ENCODE measurements at places on chromosomes 13 and 19.

DNA sequence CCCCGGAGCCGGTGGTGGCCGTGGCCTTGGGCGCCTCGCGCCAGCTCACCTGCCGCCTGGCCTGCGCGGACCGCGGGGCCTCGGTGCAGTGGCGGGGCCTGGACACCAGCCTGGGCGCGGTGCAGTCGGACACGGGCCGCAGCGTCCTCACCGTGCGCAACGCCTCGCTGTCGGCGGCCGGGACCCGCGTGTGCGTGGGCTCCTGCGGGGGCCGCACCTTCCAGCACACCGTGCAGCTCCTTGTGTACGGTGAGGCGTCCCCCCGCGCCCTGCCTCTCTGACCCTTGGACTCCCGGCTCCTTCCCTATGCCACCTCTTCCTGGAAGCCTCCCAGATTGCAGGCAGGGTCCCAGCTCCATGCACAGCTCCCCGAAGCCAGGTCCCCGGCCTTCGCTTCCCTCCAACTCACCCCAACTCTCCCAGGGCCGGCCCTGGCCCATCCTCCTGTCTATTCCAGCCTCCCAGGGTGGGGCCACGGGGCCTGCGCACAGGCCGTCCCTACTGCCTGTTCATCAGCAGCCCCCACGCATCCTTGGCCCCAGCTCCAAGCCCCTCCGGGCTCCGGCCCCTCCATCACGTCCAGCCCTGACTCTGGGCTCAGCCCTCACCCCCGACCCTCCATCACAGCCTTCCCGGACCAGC, 1.7 kb downstream of the MADCAM1 start:
- no peak for DNase-seq

GRCh38 chr13:75458696-75459422, 23.1 kb downstream of the TBC1D4 start:
- no peak for DNase-seq

GRCh38 chr19:58394821-58395219, 636 bp upstream of the RNF225 start:
- DNase-seq: no peak

GRCh38 chr19:19447536-19448237, 42.2 kb downstream of the GATAD2A start:
- DNase-seq: peak; percentile 5

GRCh38 chr19:20078581-20079031, 806 bp downstream of the ZNF90 start:
- no peak for DNase-seq

GRCh38 chr19:13974073-13974472, 21.8 kb downstream of the DCAF15 start:
- no peak for DNase-seq

- no peak for DNase-seq
Measured at GRCh38 chr13:110154410-110154933, 152.5 kb downstream of the COL4A1 start.

- no peak for DNase-seq
Measured at GRCh38 chr13:35888981-35889380, 242.2 kb downstream of the DCLK1 start.

DNA sequence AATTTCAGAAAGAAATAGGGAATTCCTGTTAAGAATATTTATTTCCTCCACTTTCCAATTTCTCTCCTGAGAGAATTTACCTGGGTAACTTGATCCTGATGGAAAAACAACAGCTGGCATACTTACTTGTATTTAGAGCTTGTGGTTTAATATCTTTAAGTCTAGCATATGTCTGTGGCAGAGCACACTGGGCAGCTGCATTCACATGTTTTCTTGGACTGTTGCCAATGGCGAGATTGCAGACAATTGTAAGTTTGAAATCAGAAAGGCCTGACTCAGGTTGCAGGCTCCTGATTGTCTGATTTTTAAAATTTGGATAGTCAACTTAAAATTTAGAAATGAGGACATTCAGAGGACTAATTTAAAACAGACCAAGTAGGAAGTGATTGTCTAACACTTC, 66.9 kb downstream of the NHLRC3 start:
- DNase-seq: no peak

- DNase-seq: no peak
Measured at GRCh38 chr19:38993271-38993670, 17.7 kb upstream of the FBXO17 start.

DNA sequence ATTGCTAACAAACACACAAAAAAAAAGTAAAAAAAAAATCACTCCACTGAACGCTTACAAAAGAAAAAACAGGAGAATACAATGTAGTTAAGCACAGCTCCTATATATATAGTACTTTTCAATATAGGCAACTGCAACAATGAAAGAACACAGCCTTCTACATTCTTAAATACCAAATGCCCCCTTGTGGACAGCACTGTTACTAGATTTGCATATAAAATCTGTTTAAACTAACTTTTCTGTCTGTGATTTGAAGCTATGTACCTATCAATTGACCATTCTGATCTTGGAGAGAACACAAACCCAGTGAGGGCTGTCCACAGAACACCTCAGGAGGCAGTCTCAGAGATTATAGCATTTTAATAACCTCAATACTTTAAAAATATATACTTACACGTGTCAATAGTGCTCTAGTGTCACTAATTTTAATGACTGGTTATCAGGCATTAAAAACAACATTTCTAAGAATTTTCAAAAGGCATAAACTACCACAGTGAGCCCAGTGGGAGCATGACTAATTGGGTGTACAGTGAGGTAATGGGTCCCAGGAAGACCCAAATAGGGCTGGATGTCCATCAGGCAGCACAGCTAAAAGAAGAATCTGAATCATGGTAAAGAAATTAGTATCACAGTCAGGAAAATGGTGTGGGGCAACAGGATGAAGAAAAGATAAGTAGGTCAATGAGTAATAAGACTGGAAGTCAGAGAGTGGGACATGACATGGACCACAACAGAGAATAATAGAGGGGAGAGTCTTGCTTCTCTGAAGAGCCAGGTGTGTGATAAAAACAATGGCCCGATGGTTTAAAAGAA, 22.2 kb downstream of the CCDC169 start:
- no peak for DNase-seq

DNA sequence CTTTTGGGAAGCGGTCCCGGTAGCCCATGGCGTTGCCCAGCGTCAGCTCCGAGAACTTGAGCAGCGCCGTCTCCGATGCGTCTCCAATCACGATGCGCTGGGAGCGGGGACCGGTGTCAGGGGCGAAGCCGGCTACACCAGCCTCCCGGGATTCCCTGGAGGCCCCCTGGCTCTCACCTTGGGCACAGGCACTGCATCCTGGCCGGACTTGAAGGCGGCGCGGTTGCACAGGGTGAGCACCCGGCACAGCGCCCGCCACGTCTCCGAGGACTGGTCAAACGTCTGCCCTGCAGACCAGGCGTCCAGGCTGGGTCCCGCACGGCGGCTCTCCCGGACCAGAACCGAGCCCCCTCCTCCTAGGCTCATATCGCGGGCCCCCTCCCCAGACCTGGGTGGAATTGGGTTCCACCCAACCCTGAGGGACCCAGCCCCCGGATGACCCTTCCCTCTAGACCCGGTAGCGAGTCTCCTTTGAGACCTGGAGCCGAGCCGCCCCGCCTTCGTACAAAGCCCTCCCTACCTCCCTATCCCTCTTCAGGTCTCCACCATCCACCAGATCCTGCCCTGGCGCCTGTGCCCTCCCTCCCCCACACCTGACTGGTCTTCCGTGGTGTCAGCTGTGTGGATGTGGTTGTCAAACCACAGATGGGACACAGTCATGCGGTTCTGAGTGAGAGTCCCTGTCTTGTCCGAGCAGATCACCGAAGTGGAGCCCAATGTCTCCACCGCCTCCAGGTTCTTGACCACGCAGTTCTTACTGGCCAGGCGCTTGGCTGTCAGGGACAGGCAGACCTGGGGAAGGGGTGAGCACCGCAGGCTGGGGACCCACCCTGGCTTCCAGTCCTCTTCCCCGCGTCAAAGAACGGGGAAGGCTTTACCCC, 4.8 kb downstream of the ATP4A start:
- DNase-seq: no peak

- no peak for DNase-seq
Measured at GRCh38 chr19:57887195-57887941, 1.5 kb downstream of the ZNF814 start.

GRCh38 chr19:11337080-11337479, 2.4 kb downstream of the RAB3D start:
- no peak for DNase-seq

DNA sequence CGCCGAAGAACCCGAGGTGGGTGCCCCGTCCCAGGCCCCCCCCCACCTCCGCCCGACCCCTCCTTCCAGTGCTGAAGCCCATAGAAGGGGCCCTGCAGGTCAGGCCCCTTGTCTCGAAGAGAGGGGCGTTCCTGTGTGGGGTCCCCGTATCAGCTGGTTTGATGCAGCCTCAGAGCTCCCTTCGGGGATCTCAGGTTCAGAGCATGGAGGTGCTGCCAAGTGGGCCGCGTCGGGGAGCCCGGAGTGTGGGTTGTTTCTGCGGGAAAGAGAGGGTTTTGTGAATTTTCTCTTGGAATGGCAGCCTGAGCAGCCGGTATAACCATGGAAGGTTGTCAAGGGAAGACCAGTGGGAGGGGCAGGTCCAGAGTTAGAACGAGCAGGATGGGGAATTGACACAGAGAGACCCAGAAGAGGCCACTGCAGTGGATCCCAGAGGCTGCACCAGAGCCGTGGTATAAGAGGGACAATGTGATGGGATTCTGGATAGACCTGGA, 384 bp downstream of the TRAPPC2B start:
- no peak for DNase-seq

DNA sequence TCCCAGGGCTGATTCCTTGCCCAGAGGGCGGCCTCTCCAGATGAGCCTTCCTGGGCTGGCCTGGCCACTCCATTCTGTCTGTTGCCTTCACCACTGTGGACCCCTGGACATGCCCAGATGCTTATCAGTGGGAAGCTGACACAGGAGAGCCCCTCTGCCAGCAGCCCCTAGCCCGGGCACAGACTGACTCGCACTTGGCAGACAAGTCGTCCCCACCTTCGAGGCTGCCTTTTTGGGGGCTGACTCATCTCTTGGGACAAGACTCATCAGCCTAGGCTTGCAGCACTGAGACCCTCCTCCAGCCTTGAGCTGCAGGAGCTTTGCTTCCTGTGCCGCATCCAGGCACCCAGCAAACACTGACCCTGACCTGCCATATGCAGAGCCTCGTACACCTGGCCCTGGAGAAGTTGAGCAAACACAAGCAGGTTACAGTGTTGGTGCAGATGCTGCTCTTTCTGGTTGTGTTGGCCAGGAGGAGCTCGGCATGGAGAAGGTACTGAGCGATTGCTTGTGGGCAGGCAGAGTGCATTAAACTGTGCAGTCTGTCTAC, 8.1 kb downstream of the CHST8 start:
- DNase-seq: no peak

DNA sequence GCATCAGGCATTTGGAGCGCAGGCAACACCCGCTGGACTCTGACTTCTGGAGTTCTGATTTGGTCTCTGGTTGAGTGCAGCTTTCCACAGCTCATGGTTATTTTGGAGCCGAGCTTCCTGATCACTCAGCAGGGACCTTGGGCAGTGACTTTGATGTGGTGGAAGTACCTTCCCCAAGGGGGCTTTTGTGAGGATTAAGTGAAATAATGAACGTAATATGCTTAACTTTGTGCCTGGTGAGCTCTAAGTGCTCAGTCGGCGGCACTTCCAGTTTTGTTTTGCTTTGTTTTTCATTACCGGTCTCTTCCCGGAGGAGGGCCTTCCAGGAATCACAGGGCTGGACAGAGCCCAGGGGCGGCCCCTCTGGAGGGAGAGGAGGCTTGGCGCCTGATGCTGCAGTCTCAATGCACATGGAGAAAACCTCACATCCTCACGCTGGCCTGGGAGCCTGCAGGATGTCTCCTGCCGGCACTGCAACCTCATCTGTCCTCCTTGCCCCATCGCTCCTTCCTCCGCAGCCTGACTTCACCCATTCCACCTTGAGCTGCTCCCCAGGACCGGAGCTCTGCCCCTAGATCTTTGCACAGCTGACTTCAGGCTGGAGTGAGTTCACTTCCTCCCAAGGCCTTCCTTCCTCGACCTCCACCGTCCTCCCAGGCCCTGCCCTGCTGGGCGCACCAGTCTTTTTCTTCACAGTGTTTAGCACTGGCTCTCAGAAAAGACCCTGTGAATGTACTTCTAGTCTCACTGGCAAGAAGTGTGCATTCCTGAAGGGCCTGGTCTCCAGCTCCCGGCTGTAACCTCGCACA, 1.5 kb downstream of the PLEKHF1 start:
- no peak for DNase-seq

- no peak for DNase-seq
Measured at GRCh38 chr19:37654118-37654517, 1.1 kb downstream of the ZFP30 start.

- DNase-seq: no peak
Measured at GRCh38 chr13:39448834-39449233, 154.2 kb downstream of the LHFPL6 start.

- no peak for DNase-seq
Measured at GRCh38 chr19:43584484-43584883, 8.9 kb downstream of the PINLYP start.

DNA sequence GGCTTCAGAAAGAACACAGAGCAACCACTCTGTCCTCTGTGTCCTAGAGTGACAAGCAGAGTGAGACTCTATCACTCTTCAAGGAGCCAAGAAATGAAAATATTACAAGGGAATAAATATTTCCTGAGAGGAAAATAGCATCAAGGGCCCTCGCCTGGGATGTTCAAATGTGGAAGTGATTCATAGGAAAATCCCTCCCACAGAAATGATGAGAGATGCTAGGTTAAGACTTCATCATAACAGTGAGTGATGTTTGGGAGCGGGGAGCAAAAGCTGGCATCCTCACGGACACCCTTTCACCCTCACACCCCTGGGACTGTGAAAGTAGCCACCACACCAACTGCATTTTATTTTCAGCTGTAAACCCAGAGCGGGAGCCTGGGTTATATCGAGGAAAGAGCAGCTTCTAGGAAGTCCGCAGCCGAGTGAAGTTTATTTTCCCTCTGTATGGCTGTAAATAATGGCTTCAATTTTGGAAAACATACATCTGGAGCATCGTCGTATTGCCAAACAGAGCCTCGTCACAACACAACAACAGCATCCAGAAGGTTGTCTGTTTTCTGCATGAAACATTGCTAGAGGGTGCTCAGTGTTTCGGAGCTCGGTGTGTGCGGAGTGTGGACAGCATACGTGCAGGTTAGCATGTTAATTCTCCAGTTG, 54.8 kb downstream of the DLEU7 start:
- no peak for DNase-seq

DNA sequence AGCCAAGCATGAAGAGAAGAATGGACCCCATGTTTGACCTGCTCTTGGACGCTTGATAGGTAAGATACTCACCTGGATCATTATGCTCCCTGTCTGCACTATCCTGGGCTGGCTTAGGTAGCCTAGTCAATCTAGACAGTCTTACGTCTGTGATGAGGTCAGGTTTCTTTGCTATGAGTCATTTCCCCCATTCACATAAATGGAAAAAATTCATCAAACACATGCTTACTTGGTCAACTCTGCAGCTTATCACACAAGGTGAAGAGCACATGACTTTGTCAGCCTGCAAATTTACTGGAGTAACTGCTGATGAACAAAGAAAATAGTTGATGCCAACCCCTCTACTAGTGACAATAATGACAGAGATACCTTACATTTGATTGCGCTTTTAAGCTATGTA, 170.0 kb downstream of the NUFIP1 start:
- DNase-seq: no peak

GRCh38 chr19:42872608-42873007, 6.9 kb downstream of the PSG1 start:
- DNase-seq: no peak

- no peak for DNase-seq
Measured at GRCh38 chr13:90445179-90445578, 902.3 kb upstream of the MIR17HG start.
